ENCODE measurements at places on chromosomes 2 and 18.
A peak's percentile ranks its signal among the peaks of the same experiment; 100 is the strongest.

- peak; percentile 83 for DNase-seq
These were observed 74.0 kb downstream of the NAB1 start for GRCh38 chr2:190722835-190723234.

DNA sequence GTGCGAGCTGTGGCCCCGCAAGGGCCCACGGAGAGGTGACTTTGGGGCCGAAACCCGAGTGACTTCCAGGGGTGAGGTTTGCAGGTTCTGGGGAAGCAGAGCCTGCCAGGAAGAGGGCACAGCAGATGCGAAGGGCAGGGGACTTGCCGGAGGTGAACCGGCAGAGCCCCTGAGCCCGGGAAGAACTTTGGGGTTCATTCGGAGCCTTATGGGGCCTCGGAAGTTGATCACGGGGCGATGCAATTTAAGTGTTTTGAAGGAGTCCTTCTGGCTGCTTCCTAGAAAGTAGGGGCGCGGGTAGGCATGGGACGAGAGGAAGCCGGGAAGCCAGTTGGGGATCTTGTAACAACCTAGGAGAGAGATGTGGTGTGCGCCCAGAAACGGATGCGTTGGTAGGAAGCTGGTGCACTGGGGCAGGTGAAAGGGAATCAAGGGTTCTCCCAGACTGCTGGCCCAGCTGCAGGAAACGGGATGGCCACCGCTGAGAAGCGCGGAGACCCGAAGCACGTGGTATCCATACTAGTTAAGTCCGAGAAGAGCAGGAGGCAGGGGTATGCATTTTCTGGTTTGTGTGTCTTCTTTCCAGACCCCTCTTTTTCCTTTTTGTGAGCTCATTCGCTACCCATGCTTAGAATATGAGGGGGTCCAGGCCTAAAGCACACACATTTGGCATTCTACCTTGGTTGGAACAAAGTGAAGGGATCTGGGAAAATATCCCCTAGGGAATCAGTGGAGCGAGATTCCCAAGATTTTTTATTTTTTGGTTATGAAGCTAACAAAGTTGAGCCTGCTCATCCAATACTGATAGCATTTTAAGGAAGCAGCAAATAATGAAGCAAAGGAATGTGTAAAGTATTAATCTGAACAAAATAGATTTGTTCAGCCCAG is 758 bp downstream of the SCLY start:
- DNase-seq = peak; percentile 33

GRCh38 chr2:153891051-153891450 is 19.3 kb downstream of the GALNT13 start:
- no peak for DNase-seq

DNA sequence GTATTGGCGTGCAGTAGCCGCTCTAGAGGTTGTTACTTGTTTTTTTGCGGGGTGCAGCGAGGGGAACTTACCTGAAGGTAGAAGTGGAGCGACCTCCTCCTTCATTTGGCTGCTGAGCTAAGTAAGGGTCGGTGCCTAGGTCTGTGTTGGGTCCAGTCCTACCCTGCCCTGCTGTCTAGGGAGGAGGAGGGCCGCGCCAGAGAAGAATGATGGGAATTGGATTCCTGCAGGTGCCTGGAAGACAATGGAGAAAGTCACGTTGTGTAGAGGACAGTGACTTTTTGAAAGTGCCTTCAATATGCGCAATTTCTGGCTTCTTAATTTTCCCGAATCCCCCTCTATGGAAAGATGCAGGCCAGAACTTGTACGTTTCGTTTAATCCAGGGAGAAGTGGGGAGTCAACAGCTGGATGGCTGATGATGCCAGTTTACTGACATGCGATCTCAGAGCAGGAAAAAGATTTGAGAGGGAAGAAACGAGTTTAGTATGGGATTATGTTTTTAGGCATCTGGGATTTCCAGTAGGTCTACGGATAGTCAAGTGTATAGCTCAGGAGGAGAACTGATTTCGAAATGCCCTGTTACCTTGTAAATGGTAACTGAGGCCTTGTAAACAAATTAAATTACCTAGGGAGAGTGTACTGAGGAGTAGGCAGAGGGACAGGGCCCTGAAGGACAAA is 653 bp downstream of the MRPS9 start:
- peak; percentile 22 for DNase-seq

DNA sequence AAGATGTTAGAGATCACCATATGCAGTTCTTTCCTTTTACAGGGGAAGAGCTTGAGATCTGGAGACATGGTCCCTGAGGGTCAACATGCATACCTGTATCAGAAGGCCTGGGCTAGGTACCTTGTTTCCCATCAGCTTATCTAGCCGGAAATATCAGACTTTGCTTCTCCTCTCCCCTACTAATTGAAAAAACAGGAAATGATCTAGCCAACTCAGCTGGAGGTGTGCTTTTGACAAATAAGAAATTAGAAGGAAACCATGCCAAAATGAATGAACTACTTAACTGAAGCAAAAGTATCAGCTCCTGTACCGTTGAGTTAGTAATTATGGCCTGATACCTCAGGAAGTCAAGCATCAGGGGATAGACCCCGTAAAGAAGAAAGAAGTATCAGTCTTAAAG is 20.4 kb downstream of the PKP4 start:
- no peak for DNase-seq

- DNase-seq = no peak
These were observed 82.7 kb upstream of the POMC start for GRCh38 chr2:25251071-25251421.

DNA sequence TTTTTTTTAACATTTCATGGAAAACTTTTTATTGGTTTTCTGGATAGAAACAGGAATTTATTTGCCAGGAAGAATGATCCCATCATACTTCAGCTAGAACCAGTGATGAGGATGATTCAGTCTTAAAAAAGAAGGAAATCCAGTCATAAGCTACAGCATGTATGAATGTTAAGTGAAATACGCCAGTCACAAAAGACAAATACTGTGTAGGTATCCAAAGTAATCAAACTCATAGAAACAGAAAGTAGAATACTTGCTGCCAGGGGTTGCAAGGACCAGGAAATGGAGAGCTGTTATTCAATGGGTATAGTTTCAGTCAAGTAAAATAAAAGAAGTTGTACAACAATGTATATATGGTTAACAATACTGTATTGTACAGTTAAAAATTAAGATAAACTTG is 21.3 kb downstream of the PSME4 start:
- peak; percentile 67 for DNase-seq

- no peak for DNase-seq
These were observed 58.6 kb downstream of the RAB31 start for GRCh38 chr18:9766740-9767139.

DNA sequence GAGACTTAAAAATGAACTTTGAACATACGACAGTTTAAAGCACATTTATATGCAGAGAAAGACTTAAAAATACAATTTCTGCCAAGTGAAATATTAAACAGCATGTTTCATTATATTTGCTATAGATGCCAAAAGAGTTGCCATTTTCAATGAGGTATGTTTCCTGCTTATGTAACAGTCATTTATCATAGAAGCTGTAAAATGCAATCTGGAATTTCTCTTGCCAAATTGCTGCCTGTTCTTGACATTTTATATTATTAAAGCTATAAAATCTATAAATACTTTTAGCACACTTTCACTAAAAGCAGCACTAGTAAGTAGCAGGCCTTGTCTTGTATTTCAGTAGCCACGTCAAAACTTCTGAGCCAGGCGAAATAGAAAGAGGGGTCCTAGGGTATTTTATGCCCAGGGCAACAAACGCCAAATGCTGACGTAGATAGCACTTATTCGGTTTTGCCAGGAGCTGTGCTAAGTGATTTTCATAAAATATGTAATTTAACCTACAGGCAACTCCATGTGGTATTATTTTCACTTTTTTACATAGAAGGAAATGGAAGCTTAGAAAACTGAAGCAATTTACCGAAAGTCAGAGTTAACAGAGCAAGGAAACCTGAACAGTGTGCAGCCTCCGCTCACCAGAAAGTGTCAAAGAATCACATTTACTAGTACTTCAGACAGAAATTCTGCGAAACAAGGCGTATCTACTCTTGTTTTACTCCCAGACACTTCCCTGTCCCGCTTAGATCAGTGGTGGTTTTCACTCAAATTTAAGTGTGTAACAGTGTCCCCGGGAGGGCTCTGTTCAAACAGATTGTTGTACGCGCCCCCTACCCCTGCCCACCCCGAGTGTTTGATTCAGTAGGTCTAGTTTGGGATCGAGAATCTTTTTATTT is 1.2 kb upstream of the CYP20A1 start:
- DNase-seq = no peak

DNA sequence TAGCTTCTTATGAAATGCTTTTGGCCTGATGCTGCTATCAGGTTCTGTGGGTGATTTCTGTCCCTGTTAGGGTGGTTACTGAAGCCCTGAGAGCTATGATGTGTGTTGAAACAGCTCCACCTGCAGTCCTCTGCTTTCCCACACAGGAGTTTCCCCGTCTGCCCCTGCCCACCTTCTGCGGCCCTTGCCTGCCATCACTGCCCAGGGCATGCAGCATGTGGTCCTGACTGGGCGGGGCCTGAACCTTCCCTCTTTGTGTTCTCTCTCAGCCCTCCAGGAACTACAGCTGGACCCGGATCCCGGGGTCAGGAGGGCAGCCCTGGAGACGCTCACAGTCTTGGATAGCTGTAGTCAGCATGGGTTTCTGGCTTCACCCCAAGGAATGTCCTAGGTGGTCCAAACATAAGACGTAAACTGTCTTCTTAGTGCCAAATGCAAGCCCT is 21.4 kb downstream of the HJURP start:
- DNase-seq = peak; percentile 71

DNA sequence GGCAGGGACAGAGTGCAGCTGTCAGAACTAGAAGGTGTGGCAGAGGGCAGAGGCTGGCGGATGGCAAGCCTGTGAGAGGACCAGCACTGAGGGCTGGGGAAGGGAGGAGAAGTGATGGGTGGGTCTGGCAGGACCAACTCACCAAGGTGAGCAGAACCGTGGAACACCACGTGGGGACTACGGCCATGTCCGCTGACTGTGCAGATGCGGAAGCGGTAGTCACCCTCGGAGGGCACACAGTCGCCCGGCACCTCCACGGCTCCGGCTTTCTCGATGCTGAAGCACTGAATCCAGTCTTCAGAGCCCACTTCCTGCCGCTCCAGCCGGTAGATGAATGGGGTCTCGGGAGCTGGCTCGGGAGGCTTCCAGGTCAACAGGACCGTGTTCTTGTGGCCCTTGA is 4.2 kb downstream of the OBSL1 start:
- DNase-seq = no peak

- peak; percentile 31 for DNase-seq
These were observed 37.0 kb downstream of the TGFA start for GRCh38 chr2:70516596-70516995.

DNA sequence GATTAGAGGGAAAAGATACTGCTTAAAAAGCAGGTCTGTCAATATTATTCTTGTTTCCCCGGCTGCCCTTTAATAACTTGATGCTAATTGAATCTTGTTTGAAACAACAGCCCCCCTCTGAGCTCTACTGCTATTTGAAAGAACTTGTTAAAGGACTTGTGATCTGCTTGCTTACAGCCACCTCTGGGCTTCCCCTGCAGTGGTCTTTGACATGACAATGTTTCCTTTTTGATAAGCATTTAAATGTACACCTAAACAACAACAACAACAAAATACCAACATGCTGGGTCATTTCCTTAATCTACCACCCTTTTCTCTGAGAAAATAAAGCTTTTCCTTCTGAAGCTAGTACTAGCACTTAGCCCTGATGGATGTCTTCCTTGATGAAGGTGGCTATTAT is 3.9 kb downstream of the HOXD1 start:
- DNase-seq = no peak

- DNase-seq = peak; percentile 66
These were observed 222.3 kb downstream of the SH3RF3 start for GRCh38 chr2:109351164-109351756.

DNA sequence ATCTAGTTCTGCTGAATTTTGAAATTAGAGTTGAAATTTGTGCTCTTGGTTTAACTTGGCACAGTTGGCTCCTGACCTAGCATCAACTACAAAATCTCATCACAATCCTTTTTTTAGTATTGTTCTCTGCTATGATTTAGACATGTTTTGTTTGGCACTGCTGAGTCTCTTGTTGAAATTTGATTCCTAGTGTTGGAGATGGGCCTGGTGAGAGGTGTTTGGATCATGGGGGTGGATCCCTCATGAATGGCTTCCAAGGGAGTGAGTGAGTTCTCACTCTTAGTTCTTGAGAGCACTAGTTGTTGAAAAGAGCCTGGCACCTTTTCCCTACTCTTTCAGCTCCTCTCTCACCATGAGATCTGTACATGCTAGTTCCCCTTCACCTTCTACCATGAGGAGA is 605.6 kb upstream of the SLC39A10 start:
- DNase-seq = peak; percentile 20

- DNase-seq = no peak
These were observed 4.9 kb upstream of the RFX8 start for GRCh38 chr2:101479810-101480209.

GRCh38 chr18:69945220-69946114 is 2.2 kb downstream of the CD226 start:
- no peak for DNase-seq

DNA sequence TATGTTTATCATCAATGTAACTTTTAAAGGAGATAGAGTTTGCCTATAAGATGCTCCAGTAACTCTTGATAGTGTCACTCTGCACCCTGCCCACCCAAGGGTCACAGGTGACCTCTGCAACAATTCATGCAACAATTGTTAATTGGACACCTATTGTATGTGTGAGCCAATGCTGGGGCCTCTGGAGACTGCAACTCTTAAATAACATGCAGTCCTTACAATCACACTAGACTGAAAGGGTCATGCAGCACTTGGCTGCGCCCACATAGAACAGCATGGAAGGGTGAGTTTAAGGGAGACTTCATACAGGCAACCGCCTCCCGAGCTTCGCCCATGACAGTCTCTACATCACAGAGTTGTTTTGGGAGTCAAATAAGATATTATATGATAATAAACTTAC is 137.1 kb upstream of the TWIST2 start:
- no peak for DNase-seq

GRCh38 chr2:233360771-233361176 is 6.5 kb downstream of the DGKD start:
- no peak for DNase-seq

DNA sequence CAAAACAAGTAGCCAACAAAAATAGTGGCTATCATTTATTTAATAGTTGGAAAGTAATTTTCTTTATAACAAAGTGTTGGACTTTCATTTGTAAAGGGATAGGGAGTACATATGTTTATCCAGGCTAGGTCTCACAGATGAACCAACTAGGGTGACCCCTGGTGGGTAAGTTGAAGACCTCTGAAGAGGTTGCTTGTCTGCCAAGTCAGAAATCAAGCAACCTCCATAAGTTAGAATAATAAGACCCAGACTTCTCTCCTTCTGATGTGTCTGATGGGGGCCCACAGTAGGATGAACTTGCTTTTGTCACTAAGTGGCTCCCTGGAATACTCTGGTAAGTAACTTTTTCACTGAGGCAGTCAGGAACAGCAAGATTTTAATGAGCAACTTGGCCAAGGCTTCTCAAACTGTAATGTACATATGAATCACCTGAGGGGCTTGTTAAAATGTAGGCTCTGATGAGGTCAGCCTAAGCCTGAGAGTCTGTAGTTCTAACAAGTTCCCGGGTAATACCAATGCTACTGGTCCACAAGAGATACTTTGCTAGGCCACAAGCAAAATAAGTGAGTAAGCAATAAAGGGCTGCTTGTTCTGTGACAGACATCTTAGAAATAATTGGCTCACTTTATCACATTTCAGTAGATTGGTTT is 319.6 kb downstream of the PIK3C3 start:
- peak; percentile 17 for DNase-seq

- no peak for DNase-seq
These were observed 196.1 kb upstream of the SALL3 start for GRCh38 chr18:78783564-78783960.

- DNase-seq = no peak
These were observed 135.6 kb upstream of the LGALSL start for GRCh38 chr2:64318476-64318748.
